Fibroblast of skin of scalp (primary cell): ENCODE measurements at places on chromosomes 3 and 15.

GRCh38 chr3:53780171-53780570 is 66.0 kb downstream of the CHDH start:
- no peak for DNase-seq

DNA sequence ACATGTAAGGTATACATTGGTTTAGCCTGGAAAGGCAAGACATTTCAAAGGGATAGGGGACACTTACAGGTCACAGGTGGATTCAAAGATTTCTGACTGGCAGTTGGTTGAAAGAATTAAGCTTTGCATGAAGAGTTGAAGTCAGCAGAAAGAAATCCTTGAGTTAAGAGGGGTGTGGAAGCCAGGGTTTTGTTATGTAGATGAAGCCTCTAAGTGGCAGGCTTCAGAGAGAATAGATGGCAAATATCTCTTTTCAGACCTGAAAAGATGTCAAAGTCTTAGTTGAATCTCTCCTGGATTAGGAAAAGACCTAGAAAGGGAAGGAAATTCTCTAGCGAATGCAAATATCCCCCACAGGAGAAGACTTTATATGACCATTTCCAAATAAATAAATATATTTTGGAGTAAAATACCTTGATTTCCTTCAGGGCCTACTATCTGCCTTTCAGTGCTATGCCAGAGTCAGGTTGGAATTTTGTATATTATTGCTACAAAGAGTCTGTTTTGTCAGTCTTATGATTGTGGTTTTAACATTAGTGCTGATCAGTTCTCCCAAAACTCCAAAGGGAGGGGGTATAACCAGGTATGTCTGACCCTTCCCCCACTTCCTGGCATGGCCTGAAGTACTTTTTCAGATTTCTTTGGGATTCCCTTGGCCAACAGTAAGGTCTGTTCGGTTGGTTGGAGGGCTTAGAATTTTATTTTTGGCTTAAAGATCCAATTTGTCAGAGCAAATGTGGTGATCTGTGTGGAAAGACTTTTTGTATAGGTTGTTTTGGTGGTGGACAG is 286.4 kb downstream of the LRTM1 start:
- DNase-seq = no peak

DNA sequence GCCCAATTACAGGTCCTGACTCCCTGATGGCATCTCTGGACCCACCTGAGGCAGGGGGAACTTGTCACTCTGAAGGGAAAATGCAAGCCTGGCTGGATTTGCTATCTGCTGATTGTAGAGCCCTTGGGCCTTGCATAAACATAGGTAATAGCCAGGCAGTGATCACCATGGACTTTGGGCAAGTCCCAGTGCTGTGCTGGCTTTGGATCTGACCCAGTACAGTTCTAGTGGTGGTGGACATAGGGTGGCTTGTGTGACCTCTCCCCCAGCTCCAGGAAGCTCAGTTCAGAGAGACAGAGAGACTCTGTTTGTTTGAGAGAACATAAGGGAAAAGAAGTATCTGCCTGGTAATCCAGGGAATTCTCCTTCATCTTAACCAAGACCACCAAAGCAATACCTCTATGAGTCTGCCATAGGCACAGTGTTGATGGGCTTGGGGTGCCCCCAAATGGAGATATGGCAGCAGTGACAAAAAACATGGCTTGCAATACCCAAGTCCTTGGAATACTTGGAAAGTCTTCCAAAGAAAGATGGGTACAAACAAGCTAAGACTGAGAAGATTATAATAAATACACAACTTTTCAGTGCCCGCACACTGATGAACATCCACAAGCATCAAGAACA is 348.5 kb downstream of the PYDC2 start:
- peak; percentile 27 for DNase-seq

- DNase-seq = no peak
These were observed 250.3 kb downstream of the CBLB start for GRCh38 chr3:105618556-105618955.

GRCh38 chr3:46480491-46481195 is 15.9 kb upstream of the LTF start:
- DNase-seq = no peak

- peak; percentile 91 for DNase-seq
These were observed 68.2 kb downstream of the CD200R1L start for GRCh38 chr3:112778353-112778948.

DNA sequence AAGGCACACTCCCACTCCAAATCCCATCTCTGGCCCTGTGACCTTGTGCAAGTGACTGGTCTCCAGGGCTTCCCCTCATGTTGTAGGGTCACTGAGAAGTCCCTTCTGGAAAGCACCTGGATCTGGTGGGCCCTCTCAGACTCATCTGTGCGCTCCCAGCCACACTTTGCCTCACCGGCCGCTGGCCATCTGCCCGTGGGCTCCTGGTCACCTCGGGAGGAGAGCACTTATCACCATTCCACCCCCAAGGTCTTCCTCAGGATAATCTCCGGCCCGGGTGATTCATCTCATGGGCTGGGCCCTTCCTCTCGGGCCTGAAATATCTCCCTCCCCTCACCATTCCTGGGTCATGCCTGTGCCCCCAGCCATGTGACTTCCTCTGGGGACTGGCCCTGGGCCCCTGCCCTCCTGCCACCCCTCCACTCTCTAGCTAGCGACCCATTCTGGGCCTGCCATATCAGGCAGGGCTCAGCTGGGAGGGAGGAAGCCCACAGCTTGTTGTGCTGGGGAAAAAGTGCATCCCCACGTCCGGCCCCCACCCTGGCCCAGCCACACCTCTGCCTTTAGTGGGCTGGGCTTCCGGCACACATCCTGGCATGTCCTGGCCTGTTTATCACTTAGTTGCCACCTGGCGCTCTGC is 10.6 kb upstream of the WNT7A start:
- no peak for DNase-seq

- DNase-seq = no peak
These were observed 44.1 kb upstream of the MUC13 start for GRCh38 chr3:124978627-124979026.

DNA sequence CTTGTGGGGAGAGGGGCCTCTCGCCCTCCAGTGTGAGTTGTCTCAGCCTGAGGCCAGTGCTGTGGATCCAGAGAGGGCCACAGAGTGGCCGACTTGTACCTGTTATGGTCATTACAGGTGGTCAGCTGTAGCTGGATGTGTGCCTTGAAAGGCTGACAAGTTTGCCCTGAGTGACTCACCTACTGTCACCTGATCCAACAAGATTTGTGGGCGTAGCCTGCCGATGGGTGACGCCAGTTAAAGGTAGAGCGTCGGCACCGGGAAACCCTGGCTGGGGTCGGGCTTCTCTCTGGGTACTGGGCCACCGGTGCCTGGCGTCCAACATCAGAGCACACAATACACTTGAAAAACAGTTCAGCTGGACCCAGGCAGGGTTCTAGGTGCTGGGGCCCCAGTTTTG is 2.8 kb upstream of the ISG20 start:
- DNase-seq = no peak

DNA sequence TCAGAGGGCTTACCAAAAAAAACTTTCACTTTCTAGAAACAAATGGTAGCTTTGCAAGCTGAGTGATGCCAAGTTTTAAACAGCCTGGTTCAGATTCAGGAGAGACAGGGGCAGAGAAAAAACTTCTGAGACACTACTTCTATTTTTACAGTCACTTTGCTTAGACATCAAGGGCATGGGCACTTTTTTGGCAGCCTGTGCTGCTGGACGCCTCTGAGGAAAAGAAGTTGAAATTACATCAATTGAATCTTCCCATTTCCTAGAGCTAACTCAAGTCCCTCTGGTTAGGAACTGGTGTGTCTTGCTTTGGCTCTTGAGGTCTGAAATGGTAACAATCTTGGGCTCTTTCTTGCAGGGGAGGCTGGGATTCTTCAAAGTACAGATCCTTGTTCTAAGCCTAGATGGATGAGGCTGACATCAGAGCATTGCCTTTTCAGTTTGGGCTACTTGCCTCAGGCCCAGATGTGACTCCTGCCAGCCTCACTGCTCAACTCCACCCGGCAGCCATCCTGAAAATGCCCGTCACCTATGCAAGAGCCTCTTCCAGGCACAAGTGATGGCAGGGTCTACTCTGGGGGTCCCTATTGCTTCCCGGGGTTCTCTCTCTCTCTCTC is 357.5 kb downstream of the FOXP1 start:
- DNase-seq = no peak

- peak; percentile 53 for DNase-seq
These were observed 70.5 kb downstream of the FEM1B start for GRCh38 chr15:68348081-68348480.

- DNase-seq = no peak
These were observed 29.3 kb downstream of the CEP152 start for GRCh38 chr15:48781481-48782081.
